ENCODE measurements at places on chromosomes 3 and 15.

GRCh38 chr15:62969442-62970089 lies 73.0 kb upstream of the TPM1 start:
- no peak for DNase-seq

DNA sequence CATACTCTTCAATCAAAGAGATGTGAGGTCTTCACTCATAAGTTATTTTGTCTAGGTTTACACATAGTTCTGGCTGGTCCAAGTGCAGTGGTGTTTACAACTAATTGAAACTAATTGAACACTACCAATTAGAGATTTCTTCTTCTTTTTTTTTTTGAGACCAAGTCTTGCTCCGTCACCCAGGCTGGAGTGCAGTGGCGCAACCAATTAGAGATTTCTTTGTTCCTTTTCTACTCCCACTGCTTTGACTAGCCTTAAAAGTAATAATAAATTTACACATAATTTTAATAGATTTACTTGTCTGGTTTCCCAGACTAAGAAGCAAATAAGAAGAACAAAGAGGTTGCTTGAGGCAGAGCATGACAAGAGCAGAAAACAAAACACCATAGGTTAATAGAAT lies 6.7 kb upstream of the DENND6A start:
- DNase-seq = no peak

DNA sequence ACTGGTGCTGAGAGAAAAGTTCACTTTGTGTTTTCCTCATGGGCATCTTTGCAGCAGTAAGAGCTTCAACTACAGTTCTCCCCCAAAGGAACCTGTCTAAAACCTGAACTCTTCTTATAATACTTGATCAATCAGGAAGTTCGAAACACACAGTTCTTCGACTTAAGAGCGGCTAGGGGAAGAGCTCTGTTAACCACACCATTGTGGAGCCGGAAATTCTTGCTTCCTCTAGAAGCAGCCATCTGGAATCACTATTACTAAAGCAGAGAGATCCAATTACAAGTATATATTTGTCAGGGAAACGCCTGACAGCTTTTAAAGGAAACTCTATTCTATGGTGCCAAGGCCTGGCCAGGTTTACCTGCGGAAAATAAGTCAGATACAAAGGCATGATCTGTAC lies 337.3 kb upstream of the CBLB start:
- peak; percentile 38 for DNase-seq

- peak; percentile 92 for DNase-seq
Observed at GRCh38 chr3:138347960-138348753, at the start of gene MRAS. MRAS (plus strand) TSS chr3:138348579; CDS start chr3:138372884, 24,305 bp downstream.

GRCh38 chr15:65923264-65923663 lies 54.0 kb downstream of the RAB11A start:
- DNase-seq = no peak

GRCh38 chr3:178480795-178481194 lies 55.4 kb upstream of the KCNMB2 start:
- no peak for DNase-seq

DNA sequence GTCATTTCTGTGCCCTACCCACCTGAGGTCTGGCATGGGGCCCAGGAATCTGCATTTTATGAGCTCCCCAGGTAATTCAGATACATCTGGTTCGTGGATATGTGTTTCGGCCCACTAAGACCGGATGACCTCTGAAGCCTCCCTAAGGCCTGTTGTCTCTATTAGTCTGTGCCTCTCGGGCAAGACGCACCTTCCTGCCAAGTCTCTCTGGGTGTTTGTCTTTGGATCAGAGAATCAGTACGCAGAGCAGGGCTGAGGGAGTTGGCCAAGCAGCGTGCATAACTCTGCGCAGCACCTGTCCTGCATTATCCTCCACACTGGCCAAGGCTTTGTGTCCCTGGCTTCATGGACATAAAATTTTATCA lies 181.0 kb downstream of the THSD4 start:
- no peak for DNase-seq

- no peak for DNase-seq
Observed at GRCh38 chr3:6147883-6148282, 713.0 kb upstream of the GRM7 start.

- no peak for DNase-seq
Observed at GRCh38 chr3:18580268-18580667, 155.1 kb upstream of the SATB1 start.

DNA sequence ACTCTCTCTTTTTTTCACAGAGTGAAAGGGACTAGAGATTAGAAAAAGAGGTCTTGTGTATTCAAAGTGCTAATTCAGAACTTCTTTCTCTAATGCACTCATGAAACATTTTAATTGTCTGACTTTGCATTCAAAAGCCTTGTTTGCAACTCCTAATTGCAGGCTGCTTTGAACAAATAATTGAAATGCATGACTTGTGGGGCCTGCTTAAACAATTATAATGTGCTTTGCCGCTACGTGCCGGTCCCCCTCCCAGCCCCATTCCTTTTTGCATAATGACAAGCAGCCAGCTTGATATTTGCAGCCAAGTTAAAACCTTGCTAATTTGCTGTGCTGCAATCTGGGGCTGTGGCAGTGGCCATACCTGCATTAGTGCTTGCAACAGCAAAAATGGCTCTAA lies 114.5 kb downstream of the FOXB1 start:
- DNase-seq = no peak

DNA sequence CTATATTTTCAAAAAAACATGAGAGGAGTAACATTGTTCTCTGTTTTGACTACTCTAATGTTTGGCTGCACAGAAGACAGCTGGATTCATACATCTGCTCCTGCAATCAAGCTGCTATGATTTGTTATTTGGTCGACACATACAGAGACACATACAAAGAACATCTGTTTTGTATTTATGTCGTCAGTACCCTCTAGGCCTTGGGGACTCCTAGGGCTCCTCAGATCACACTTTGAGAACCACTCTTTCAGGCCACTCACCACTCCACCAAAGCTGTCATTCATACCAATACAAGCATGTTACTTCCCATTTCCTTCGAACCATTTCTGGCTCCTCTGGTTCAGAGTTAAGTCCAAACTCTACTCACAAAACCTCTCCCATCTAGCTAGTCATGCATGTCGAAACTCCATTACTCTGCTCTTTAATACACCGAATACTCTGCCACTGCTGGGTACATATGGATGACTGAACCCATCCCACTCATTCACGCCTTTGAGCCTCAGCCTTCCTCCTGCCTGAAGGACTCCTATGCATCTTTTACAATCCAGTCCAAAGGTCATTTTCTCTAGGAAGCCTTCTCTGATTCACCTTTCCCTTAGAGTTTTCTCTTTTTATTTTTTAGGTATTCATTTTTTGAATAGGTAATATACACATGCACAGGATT lies 102.9 kb upstream of the ARHGEF3 start:
- DNase-seq = no peak

GRCh38 chr15:62124176-62124972 lies 40.7 kb downstream of the C2CD4B start:
- DNase-seq = no peak

DNA sequence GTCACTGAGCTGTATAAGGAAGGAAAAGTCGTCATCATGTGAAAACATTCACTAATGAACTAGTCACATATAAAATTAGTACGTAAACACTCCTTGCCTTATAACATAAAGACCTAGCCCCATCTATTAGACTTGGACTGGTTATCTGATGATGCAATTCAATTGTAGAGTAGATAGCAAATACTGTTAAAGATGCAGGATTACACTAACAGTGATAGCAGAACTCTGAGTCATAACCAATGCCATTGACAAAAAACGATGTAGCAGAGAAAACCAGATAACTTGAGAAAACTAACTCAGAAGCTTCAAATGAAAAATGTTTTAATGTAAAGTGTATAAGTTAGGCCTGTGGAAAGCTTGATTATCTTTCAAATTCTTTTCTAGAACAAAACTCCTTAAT lies 132.2 kb downstream of the WDR72 start:
- no peak for DNase-seq

GRCh38 chr3:107699682-107700081 lies 176.9 kb downstream of the BBX start:
- DNase-seq = no peak

- no peak for DNase-seq
Observed at GRCh38 chr3:13824521-13825310, 55.2 kb downstream of the WNT7A start.

- DNase-seq = no peak
Observed at GRCh38 chr3:197804511-197804910, 13.5 kb downstream of the LRCH3 start.

DNA sequence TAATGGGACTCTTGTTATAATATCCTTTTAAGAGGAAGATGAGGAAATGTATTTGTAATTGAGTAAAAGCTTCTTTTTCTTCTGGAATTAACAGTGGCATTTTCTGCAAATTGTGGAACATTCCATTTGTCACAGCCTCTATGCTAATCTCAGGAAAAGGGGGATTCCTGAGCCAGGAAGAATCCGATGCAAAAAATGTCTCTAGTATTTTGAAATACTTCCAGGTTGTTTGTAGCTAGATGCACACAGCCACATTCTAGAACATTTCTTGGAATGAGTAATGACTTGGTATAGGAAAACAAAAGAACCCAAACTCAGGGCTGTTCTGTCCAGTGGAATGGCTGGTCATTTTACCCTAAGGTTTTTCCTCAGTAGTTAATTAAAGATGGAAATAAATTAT lies 98.5 kb upstream of the SLC2A2 start:
- DNase-seq = no peak

- no peak for DNase-seq
Observed at GRCh38 chr3:14837878-14838258, 19.1 kb downstream of the FGD5 start.

- no peak for DNase-seq
Observed at GRCh38 chr15:66069751-66070150, 183.8 kb downstream of the MEGF11 start.

- DNase-seq = no peak
Observed at GRCh38 chr3:114649331-114649730, 355.5 kb downstream of the TIGIT start.

GRCh38 chr3:39104961-39105686 lies 2.3 kb downstream of the GORASP1 start:
- DNase-seq = no peak

GRCh38 chr3:34150992-34151391 lies 352.6 kb downstream of the PDCD6IP start:
- no peak for DNase-seq

DNA sequence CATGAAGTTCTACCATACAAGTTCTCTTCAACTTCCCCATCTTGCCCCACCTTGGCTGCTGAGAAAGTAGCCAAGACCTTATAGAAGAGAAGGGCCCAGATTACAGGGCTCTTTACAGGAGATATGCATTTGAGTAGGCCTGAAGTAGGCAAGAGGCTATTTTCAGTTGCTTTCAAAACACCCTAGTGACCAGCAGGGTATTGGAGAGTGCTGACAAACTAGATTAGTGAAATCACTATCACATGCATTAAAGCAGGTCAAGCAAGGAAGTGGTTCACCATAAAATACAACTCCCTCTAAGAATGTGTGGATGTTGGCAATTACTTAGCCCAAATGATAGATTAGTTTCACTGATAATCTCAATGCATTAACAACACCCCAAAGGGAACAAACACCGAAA lies 2.7 kb upstream of the LZTFL1 start:
- no peak for DNase-seq

DNA sequence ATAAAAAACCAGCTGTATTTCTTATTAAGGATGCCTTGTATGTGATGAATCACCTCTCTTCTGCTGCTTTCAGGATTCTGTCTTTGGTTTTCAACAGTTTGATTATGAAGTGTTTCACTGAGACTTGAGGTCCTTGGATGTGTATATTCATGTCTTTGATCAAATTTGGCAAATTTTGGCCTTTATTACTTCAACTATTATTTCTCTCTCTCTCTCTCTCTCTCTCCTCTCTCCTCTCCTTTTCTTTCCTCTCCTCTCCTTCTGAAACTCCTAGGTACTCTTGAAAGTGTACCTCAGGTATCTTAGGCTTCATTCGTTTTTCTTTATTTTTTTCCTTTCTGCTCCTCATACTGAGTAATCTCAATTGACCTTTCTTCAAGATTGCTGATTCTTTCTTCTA lies 43.3 kb downstream of the LSM3 start:
- DNase-seq = no peak

DNA sequence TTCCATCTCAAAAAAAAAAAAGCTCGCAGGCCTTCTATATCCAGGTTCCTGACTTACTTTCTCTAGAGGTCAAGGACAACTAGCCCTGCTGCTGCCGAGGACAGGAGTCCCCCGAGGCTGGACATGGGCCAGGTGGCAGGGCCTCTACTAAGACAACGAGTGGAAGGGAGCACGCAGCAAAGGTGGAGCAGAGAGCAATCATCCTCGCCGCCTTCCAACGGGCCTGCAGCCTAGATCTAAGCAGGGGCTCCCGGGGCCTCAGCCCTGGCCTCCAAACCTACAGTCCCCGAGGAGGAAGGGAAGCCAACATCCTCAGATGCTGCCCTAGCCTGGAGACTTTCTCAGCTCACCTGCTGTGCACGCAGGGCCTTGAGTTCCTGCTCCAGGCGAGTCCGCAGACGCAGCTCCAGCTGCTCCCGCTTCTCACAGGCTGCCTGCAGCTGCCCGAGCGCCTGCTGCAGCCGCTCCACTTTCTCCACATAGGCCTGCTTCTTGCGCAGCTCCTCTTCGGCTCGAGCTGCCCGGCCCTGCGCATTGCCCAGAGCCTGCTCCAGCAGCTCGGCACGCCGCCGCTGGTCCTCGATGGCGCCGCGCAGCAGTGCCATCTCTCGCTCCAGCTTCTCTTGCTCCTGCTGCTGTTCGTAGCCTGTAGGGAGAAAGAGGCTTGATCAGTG lies 12.9 kb downstream of the AMOTL2 start:
- DNase-seq = no peak

- DNase-seq = no peak
Observed at GRCh38 chr3:14450506-14450905, 48.1 kb downstream of the SLC6A6 start.

DNA sequence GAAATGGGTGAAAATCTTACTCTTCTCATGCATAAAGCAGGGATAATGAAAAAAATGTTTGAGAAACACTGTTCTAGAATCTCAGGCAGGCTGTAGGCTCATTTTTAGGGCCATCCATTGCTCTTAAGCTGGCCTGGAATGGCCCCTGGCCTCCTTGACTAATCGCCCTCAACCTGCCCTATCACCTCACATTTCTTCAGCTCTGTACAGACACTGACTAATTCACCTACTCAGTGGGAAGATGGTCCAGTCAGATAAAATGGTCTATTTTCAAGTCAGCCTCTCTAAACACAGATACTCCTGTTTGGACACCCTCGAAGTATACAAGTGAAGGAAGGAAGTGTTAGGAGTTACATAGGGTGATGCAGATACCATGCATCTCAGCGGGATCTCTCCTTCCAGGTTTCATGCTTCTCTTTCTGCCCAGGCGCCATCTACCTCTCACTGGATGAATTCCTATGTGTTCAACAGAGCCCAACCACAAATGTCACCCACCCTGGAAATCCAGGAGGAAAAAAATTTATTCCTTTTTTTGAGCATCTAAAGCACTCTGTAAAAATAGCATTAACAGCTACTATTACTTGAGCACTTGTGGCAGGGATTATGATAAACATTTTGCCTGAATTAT lies 12.1 kb downstream of the FMN1 start:
- DNase-seq = no peak

DNA sequence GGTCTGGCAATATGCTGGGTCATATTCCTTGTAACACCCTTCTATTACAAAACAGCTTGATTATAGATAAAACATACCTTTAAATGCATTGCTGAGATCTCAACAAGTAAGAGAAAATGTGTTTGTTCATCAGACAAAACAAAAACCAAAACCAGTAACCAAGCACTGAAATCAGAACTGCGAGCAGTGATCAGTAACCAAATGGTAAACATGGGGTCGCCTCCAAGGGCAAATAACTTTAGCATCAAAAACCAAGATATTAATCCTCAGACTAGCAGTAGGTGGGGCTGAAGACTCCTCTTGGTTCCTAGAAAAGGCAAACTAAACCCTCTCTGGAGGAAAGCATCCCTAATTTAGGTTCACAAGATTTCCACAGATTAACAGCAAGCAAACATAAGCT lies 6.6 kb upstream of the HESX1 start:
- no peak for DNase-seq

GRCh38 chr15:44286814-44287452 lies 1.6 kb upstream of the GOLM2 start:
- DNase-seq = peak; percentile 15

Measured in AG20443 (cell line).